ENCODE measurements at places on chromosomes 12 and 14.

GRCh38 chr12:123363390-123363739, 1.3 kb downstream of the SBNO1 start:
- DNase-seq, result no peak

GRCh38 chr12:66602483-66603143, 76.3 kb downstream of the GRIP1 start:
- DNase-seq, result no peak

DNA sequence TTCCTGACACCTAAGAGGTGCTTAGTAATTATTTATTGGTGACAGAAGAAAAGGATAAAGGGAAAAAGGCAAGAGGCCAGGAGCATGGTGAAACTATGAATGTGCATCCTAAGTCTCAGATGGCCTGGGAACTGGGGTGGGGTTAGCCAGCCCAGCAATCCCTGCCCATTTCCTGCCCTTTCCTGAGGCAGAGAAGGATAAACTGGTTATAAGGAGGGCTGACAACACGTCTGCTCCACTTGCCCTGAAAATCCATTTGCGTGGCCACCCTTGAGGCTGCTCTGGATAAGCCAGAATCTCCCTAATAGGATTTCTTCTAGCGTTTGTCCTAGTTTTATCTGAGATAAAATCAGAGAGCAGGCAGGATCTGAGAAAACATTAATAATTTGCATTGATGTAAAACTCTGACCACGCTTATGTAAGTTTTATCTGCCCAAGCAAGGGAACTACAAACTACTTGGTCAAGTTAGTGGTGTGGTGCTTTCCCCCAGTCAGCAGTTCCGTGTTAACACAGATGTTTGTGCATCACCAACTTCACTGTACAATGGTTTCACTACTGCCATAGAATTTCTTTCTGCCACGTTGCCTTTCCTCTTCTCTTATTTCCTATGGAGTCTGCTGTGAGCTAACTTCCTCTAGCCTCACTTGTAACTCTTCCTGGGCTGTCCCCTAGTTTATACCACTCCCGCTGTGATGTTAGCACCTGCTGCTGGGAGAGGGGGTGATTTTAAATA, 392.7 kb downstream of the RPS29 start:
- no peak for DNase-seq

DNA sequence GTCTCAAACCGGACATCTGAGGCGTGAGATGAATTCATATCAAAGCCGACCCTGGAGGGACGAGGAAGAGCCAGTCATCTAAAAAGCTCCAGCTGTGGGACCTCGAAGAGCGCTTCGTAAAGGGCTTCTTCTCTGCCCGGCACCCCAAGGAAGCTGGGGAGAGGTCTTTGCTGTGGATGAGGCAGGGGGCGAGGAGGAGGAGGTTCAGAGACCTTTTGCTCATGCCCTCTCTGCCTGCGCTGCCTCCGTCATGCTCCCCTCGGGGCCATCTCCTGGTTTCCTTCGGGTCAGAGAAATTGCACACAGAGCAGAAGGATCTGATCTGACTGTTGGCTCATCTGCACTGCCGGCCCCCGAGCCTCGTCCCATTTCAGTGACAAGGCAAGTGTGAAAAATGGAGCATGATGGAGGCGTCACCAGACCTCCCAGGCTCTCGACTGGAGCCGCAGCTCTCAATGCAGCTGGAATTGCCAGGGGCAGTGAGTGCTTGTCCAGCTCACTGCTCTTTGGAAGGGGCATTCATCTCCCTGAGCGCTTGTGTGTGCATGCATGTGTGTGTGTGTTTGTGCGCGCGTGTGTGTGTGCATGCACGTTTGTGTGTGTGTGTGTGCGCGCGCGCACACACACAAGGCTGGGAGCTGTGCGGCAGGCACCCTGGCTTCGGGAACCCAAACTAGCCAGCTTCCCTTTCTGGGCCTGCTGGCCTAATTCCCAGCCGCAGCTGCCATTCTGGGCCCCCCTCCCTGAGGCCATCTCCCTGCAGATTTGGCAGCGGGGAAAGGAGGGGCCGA, 9.2 kb downstream of the CABP1 start:
- DNase-seq, result no peak

DNA sequence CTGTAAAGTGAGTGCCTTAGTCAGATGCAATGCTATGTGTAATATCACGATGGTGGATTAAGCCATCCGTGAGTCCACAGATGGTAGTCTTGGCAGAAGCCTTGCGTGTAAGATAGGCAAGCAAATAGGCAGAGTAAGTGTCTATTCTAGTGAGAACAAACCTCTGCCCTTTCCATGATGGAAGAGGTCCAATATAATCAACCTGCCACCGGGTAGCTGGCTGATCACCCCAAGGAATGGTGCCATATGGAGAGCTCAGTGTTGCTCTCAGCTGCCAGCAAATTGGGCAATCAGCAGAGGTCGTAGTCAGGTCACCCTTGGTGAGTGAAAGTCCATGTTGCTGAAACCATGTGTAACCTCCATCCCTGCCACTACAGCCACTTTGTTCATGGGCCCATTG, 371.2 kb upstream of the LRFN5 start:
- no peak for DNase-seq

- no peak for DNase-seq
Observed at GRCh38 chr12:49698619-49699545, 8.3 kb downstream of the FMNL3 start.

- DNase-seq, result peak; percentile 67
Observed at GRCh38 chr14:53152887-53153701, at the start of gene DDHD1. Gene DDHD1 (minus strand): TSS chr14:53153323. CDS start chr14:53153098, 225 bp downstream.

DNA sequence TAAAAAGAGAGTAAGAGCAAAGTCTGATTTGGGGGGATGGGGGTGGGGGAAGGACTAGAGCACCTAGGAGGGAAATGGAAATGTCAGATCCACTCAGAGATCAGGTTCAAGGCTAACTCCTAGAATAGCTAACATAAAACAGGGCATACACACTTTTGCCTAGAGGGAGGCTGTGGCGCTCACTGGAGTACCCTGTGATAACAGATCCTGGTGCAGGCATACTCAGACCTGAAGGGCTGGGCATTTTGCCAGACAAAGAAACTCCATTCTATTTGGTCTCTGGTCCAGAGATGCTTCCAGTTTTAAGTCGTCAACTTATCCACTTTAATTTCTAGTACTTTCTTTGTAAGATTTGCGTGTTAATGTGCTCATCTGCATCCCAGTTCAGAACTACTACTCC, 5.8 kb downstream of the CTDSP2 start:
- no peak for DNase-seq

DNA sequence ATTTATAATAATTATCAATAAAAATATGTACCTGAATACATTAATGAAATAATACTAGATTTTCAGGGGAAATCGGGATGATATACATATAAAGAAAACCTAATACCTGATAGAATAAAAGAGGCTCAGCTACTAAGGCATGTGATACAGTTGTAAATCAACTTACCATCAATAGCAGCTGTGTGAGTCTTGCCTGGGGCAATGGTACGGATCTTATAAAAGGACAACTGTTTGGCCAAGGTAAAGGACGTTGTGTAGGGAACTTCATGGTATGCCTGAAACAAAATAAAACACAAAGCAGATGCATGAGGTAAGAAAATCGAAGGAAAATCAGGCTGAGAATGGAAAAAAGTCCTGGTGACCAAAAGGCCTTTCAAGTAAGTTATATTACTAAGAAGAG, 25.4 kb downstream of the NEK9 start:
- no peak for DNase-seq

GRCh38 chr12:40262657-40263056, 37.9 kb downstream of the LRRK2 start:
- no peak for DNase-seq

DNA sequence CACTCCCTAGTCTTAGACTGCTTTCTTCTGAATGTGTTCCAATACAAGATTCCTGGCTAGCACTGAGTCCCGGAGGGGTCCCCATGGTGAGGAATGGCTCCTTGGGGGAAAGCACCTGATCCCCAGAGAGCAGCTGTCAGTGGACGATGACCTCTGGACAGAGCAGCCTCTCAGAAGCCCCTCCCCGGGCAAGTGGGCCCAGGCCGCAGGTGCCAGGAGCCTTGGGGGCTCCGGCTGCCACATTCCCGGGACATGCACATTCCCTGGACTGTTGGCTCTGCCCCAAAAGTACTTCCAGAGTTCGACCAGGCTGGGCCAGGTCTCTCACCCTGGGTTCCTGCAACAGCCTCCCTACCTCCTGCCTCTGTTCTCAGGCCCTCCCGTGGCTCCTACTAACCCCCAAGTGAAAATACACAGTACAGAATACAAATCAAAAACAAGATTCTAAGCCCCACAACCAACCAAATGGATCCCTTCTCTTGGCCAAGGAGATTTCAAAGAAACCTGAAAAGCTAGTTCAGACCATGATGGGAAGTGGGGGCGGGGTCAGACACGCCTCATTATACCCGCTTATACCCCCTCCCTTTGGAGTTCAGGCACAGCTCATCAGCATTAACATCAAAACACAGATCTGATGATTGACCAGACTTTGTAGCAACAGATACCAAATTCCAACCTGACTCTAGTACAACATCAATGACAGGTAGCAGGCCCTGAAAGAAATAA, 23.3 kb upstream of the BTBD6 start:
- no peak for DNase-seq

GRCh38 chr12:52423661-52424500, 10.3 kb downstream of the KRT75 start:
- DNase-seq, result no peak

DNA sequence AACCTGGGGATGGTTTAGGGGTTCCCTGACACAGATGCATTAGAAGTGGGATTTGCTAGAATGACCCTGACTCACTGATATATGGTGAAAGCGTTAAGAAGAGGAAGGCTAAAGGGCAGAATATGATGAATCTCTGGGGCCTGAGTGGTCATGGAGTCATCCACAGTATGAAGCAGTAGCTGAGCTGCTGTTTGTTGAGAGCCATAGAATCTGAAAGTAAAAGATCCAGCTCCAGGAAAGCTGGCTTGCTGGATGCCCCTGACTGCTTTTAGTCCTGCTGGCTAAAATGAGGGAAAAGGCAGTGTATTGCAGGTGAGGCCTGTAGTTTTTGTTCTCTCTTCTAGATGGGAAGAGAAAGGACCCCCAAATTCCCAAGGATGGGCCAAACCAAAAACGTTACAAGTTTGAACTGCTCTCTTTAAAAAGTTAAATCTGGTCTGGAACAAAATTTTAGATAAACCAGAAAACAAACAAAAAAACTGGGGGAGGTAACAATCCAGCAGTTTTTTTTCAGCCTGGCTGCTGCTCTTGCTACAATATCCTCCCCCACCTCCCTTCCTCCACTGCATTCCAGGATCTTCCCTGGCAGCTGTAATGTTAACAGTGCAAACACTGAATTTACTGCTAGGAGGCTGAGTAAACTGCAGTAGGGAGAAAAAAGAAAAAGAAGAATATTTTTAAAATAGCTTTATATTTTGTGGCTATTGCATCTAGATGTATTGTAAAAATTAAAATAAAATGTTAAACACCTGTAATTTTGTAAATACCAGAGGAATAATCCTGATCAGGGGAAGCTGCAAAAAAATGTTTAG, 16.5 kb downstream of the SEL1L start:
- no peak for DNase-seq

- no peak for DNase-seq
Observed at GRCh38 chr12:47751561-47751960, 7.1 kb downstream of the RAPGEF3 start.

DNA sequence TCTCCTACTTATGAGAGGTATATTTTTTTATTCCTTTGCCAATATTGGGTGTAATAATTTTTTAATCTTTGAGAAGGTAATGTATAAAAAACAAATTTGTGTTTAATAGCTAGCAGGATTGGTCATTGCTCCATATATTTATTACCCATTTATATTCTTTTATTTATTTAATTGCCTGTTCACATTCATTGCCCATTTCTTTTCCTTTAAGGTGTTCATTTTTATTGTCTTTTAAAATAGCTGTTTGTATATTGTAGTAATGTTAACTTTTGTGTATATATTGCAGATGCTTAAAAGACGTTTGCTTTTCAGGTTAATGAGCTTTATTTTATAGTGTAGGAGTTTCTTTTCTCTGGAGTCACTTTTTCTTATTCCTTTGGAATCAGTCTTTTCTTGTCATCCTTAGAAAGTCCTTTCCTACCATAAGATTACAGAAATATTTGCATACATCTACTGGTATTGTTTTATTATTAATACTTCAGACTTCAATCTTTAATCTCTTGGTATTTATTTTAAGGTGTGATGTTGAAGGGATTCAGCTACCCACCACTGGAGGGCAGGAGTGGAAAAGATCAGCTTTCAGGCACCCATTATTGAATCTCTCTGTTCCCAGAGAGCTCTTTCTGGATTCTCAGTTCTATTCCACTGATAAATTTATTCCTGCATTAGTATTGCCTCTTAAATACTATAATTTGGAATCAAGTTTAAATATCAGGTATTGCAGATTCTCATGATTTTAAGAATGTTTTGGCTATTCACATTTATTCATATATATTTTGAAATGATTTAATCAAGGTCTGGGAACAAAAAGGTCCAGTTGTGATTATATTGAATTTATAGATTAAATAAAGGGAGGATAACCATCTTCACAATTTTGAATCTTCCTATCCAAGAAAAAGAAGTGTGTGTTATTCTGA, 17.3 kb downstream of the PPM1A start:
- no peak for DNase-seq

Measured in stimulated activated CD8-positive, alpha-beta memory T cell treated with anti-CD3 and anti-CD28 coated beads, Interleukin-7, amount 100 ng/mL, for 1 hour (primary cell).